ENCODE measurements at places on chromosomes 5 and 9.
A peak's percentile ranks its signal among the peaks of the same experiment; 100 is the strongest.

GRCh38 chr5:157486861-157487260 is 26.8 kb downstream of the NIPAL4 start:
- DNase-seq, result no peak

- DNase-seq, result peak; percentile 6
Observed at GRCh38 chr5:178595150-178595549, 5.0 kb upstream of the COL23A1 start.

GRCh38 chr9:38641142-38641541 is 20.7 kb upstream of the ANKRD18A start:
- DNase-seq, result no peak

DNA sequence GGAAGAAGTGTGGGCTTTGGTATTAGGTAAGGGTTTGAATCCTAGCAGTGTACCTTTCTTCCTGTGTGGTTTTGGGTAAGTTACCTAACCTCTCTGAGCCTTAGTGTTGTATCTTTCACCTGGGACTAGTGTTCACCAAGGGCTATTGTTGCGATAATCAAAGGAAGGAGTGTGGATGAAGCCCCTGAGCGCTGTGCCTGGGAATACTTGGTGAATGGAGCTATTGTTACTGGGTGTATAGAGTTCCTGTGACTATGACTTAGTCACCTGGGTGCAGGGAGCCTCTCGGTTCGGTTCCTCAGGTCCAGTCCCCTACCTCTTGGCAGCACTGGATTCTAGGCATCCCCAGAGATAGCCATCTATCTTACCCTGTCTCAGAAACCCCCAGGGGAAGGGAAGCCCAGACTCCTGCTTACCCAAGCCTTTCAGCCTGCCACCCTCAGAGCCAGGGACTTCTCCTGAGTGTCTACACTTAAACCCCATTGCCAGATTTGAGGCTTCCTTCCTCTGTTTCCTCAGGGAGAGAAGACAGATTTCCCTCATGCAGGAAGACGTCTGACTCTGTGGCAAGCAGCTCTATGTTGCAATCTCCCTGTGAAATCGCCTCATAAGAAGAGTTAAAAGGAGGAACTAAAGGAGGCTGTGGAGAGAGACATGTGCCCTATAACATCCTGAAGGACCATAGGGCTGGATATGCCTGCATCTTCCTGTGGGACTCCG is 181.0 kb upstream of the PITX1 start:
- peak; percentile 97 for DNase-seq

DNA sequence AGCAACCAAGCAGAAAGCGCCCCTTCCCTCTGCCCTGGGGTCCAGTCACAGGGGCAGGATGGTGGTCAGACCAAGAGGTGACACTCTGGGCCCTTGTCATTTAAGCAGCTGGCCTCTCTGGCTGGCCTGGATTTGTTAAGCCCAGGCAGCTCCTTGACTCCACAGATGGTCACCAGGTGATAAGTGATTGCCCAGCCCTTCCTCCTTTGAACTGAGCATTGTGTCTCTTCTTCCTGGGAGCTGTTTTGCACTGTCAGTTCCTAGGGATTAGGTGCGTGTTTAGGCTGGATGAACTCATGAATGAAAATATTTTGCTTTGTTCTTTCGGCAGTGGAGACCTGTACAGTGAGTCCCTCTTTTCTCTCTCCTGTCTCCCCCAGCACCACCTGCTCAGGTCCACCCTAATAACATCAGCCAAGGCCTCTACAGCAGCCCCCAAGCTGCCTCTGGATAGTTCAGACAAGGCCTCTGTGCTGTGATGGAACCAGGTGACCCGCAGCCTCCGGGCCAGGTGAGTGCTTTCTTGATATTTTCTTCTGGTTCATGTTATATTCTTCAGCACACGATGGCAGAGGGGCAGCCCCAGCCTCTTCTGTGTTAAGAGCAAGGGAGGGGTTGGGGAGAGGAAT is 139.7 kb upstream of the PITX1 start:
- DNase-seq, result no peak

DNA sequence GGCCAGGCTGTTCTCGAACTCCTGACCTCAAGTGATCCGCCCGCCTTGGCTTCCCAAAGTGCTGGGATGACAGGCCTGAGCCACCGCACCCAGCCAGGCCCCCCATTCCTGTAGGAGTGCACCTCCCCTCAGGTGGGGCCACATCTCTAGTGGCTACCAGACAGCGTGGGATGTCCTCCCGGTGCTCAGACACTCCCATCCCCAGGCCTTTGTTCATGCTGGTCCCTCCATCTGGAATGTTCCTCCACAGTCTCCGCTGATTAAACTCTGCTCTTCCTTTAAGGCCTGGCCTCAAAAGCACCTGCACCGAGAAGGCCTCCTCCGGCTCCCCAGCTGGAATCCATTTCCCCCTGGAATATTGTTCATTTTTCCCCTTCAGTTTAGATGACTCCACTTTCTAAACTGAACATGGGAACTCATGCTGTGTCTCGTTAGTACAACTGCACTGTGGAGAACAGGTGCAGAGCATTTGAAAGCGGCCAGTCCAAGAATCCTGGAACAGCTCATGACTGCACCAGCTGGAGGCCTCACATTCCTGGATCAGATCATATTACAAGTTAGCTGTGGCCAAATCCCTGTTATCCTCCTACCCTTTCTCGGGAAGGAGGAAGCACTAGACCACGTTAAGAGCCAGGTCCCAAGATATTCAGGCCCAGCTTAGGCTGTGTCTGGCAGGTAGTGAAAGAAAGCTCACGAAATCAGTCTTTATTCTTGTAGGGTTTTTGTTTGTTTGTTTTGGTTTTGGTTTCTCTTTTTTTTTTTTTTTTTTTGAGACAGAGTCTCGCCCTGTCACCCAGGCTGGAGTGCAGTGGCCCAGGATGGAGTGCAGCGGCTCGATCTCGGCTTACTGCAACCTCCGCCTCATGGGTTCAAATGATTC is 10.8 kb upstream of the PRRC2B start:
- DNase-seq, result no peak

- DNase-seq, result no peak
Observed at GRCh38 chr9:18233776-18234445, 240.0 kb upstream of the ADAMTSL1 start.

GRCh38 chr9:81609782-81610739 is 79.3 kb downstream of the TLE1 start:
- DNase-seq, result peak; percentile 88

DNA sequence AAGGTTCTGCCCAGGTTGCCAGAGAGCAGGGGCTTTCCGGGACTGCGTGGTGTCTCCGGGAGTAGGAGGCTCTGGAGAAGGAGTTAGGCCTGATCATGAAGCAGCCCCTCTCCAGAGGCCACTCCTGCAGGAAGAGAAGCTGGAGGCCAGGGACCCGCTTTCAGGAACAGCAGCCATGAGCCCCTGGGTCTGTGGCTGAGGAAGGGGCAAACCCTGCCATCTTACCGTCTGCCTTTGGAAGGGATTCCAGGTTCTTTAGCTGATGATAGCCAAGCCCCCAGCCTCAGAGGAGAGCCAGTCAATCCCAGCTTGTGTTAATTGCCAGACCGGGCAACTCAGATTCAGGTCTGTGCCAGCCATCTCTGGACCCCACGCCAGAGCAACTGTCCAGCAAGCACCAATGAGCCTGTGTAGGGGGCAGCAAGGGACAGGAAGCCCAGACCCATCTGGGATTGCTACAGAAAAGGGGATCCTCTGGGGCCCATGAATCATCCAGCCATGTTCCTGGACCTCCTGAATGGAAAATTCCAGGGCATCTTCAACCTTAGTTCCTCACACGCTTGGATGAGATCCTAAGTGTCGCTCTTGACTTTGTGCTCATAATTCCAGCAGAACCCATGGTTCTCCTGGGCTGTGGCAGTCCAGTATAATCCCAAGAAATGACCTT is 42.7 kb upstream of the MVB12B start:
- DNase-seq, result no peak

DNA sequence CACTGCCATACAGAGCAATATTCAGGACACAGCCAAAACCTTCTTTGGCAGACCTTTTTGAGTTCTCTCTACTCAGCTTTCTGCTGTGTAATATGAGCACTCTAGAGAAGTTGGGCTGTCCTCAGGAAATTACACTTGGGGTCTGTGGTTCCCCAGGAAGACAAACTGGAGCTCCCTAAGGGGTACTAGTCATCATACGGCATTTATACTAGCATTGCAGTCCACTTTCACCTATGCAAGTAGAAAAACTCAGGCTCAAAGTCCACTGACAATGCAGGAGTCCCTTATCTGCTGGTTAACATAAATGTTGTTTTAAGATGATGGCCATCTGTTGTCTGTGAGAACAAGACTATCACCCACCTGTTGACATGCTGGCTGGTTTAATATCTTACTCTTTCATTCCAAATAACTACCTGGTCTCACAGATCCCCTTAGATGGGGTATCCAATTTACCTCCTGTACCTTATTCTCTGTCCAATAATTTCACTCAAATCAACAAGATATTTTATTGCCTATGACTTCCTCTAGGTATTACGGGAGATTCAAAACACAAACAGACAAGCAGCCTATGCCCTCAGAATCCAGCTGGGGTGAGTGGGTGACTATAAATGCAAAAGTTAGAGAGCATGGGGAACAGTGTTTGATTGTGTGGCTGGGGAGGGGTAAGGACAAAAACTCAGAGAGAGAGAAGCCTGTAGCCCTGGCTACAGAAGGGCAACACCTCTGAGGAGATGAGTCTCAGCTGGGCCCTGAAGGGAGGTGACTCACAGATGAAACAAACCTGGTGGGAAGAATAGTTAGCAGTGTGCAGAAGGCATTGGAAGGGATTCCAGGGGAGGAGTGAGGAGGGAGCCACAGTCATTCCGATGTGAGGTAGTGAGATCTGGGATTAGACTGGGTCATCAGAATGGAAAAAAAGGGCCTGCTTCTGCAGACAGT is 10.2 kb downstream of the DOCK8 start:
- peak; percentile 49 for DNase-seq

DNA sequence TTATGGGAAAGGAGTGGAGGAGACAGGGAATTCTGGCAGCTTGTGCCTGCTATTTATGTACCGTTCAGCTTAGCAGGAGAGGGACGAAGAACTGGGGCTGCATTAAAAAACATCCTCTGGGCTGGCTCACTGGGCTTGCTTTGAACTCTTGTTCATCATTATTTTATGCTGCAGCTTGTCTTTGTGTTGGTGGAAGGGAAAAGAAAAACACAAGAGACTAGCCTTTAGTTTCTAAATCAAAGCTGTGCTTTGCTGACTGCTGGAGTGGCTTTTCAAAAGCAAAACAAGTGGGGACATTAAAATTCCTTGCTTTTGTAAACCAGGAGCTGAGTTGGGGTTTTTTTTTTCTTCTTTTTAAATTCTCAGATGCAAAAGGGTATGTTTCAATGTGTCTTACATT is 5.9 kb upstream of the RGMB start:
- no peak for DNase-seq

GRCh38 chr9:16275795-16276624 is 594.5 kb downstream of the BNC2 start:
- no peak for DNase-seq

DNA sequence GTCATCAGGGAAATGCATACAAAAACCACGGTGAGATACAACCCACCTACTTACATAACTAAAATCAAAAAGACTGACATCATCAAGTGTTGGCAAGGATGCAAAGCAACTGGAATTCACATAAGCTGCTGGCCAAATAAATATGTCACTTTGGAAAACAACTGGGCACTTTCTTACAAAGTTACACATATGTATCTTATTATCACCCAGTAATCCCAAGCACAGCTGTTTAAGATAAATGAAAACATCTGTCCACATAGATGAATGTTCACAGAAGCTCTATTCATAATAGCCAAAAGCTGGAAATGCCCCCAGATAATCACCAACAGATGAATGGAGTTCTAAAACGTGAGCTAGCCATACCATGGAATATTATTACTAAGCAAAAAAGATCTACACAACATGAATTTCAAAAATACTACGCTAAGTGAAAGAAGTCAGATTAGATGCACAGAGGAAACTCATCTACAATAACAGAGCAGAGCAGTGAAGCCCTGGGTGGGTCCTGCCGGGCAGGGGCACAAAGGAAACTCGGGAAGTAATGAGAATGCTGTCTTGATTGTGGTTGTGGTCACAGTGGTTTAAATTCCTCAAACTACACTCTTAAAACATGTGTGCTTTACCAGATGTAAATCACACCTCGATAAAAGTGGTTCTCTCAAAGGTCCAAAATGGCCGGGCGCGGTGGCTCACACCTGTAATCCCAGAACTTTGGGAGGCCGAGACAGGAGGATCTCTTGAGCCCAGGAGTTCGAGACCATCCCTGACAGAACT is 8.5 kb downstream of the CAMSAP1 start:
- DNase-seq, result no peak

DNA sequence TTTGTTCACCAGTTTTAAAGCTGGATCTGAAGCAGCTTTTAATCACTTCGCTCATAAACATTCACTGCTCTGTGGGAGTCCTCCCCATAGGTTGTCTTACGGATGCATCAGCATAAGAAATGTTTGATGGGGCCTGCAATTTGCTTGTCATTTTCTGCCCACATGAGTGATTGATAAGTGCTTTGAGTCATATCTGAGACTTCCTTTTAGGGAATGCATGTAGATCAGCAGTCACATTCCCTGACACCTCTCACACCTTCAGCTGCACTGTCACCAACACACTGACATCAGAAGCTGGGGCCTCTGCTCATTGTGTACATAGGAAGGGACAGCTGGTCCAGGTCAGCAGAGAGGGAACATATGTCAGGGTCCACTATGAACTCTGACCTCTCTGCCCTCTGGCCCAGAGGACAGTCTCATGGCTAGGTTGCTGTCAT is 84.1 kb upstream of the SPATA31D4 start:
- DNase-seq, result no peak

DNA sequence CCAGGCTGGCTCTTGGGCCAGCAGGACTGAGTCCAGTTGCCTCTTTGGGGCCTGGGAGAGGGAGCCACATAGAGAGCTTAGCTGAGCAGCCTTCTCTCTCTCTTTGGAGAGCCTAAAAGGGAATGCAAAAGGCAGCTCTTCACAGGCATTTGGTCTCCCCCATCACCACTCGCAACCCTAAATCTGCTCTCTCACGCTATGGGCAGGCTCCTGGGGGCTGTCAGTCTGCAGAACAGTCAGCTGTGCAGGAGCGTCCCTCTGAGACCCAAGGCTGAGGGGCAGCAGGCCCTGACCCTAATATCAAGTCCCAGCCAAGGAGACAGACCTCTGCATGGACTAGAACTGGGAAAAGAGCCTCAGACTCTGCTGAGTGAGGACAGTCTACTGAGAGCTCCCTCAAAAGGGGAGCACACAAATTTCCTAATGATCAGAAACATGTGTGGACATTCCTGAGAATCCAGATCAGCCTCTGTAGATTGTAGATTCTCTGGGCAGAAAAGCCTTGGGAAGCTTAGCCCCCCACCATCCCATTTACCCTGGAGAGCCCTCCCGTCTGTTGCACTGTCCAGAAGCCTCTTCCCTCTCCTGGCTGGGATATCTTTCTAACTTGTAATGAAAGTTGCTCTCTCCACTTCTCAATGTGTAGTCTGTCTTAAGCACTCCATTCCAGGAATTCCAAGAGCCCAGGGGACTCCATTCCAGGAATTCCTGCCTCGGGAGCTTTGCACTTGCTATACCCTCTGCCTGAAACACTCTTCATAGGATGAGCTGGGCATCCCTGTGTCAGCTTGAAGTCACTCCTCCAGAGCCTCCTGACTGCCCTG is 79.4 kb downstream of the FAM114A2 start:
- DNase-seq, result no peak

- DNase-seq, result peak; percentile 47
Observed at GRCh38 chr5:146076028-146076427, 29.3 kb downstream of the PLAC8L1 start.

GRCh38 chr5:150448334-150448733 is 1.2 kb downstream of the RPS14 start:
- DNase-seq, result no peak
